GM12891 (cell line): ENCODE measurements at places on chromosomes 1 and 21.

DNA sequence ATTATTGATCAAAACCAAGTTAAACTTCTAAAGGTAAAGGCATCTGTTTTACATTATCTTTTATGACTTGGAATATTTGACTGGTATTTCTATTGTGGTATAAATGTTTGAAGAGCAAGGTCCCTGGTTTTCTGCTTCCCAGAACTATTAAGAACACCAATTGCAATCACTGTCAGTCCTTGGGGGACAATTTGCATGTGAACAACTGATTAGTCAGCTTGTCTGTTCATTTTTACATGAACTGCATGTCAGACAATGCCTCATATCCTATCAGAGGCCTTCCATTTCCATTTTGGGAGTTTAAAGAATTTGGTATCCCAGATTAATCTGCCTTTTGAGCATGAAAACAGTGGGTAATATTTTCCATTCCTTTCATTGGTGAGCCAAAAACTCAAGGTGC lies 654.9 kb upstream of the USP24 start:
- no peak for DNase-seq

GRCh38 chr1:8693107-8693506 lies 124.3 kb downstream of the RERE start:
- DNase-seq = no peak

DNA sequence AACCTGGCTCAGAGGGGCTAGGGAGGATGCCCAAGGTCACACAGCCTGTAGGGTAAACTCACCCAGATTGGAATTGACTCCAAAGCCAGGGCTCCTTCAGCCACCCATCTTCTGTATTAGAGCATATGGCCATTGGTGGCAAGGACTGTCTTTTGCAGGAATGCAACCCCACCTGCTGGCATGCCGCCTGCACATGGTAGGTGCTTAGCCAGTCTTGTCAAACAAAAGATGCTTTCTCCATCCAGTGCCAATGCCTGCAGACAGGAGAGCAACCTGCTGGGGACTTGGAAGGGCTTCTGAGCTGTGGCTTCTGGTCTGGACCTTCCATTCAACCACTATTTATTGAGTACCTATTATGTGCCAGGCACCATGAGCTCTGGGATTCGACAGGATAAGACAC lies 95.3 kb upstream of the TMEM51 start:
- no peak for DNase-seq

DNA sequence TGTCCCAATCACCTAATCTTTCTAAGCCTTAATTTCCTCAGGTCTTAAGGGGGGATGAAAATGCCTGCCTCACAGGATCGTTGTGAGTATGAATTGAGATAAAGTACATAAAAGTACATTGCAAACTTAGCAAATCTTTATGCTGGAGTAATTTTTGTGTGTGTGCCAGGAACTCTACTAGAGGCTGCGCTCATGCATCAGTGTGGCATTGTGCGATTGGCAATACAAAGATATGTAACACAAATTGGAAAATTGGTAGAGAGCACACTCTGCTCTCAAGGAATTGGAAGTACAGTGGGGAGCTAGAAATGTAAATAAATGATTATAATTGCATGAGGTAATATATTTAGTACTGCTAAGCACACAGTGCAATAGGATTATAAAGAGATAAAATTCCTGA lies 398.3 kb downstream of the DUSP10 start:
- no peak for DNase-seq

DNA sequence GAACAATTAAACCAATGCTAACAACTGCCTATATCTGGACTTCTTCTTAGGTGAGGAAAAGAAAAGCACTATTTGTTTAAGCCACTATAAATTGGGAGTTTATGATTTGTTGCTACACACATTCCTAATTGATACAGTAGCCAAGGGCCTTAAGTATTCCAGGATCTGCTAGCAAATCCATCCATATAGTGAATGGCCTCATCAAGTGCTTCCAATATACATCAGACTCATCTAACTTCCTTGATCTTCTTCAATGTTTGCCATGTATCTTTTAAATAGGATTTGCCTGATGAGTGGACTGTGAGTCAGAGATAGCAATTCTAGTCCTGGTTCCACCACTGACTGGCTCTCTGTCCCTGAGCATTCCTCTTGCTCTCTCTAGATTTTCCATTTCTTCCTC lies 430.2 kb downstream of the OMA1 start:
- DNase-seq = no peak

GRCh38 chr1:69898403-69898947 lies 306.9 kb downstream of the LRRC40 start:
- DNase-seq = no peak

GRCh38 chr1:204426035-204426436 lies 14.4 kb upstream of the PPP1R15B start:
- no peak for DNase-seq

GRCh38 chr1:205604825-205605505 lies 26.8 kb downstream of the ELK4 start:
- no peak for DNase-seq

DNA sequence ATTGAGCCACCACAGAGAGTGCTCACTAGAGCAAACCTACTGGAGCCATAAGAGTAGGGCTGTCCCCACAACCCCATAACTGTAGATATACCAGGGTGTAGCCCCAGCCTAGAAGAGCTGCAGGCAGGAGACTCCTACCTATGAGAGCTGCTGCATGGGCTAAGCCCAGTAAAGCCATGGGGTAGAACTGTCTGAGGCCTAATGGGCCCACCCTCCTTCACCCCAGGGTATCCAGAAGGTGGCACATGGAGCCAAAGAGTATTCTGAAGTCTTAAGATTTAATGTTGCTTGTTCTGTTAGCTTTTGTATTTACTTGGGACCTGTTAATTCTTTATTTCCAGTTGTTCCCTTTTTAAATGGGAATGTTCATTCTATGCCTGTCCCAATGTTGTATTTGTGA lies 1193.7 kb upstream of the ADGRL2 start:
- DNase-seq = no peak

DNA sequence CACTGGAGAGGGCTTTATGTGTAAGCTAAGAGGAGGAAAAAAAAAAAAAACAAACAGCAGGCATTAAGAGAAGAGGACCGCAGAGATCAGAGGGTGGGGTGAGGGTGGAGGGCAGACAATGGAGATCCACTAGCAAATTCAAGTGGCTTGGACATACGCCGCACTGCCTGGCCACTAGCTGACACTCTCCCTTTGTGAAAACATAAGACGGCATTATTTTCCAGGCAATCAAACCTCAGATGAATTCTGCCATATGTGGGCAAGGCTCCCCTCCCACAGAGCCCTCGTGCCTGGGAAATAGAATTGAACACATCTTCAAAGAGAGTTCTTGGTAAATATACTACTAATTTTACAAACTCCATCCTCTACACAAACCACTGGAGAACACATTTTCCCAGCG lies 53.6 kb downstream of the ERG start:
- DNase-seq = no peak

DNA sequence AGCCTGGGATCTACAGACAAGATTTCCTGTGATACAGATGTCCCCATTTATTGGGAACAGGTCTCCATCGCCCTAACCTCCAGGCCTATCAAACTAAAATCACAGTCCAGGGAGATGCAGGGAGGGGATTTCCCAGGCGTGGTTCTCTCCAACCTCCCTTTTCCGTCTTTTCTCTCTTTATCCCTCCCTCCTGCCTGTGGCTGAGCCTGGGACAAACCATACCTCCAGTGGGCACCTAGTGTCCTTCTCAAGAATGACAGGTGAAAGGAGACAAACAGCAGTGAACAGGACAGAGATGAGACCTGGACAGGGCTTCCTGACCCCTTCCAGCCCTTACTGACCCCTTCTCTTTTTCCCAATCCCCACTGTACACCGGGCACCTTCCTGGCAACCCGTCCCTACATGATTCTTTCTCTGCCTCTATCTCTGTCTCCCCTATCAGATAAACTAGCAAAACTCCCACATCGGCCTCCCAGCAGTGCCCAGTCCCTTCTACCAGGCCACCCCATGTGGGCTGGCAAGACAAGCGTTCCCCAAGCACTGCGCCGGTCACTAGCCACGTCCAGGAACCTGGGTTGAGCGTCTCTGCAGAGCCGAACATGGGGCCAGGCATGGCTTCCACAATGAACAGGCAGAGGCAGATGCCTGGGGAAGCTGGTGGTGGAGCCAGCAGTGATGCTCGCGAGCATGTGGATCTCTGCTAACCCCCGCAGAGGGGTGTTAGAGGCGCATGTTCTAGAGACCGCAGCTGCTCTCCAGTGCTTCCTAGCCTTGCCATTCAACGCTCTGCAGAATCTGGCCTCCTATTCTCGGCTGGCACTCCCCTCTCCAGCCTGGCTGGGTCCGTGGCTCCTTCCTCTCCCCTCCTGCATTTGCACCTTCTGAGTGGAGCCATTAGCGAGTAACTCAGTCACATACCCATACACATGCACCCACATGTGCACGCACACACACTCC lies 54.7 kb downstream of the ELK4 start:
- DNase-seq = no peak

GRCh38 chr1:224431726-224432125 lies 2.9 kb downstream of the WDR26 start:
- DNase-seq = no peak

DNA sequence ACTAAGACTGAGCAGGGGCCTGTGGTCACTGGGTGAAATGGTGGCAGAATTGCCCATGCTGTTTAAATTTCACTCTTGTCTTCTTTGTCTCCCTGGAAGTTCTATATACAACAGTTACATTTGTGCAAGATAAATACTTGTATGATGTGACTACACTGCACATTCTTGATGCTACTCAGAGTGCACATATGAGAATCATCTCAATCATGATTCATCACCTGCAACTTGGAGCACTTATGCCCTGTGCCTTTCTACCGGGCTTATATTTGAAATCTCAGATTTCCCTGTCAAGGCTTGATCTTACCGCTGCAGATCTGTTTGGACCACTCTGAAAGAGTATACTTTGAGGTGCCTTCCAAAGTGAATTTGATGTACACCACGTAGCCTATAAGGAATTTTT lies 10.6 kb downstream of the PGM1 start:
- no peak for DNase-seq

GRCh38 chr1:80202118-80202517 lies 1195.6 kb upstream of the ADGRL4 start:
- no peak for DNase-seq

DNA sequence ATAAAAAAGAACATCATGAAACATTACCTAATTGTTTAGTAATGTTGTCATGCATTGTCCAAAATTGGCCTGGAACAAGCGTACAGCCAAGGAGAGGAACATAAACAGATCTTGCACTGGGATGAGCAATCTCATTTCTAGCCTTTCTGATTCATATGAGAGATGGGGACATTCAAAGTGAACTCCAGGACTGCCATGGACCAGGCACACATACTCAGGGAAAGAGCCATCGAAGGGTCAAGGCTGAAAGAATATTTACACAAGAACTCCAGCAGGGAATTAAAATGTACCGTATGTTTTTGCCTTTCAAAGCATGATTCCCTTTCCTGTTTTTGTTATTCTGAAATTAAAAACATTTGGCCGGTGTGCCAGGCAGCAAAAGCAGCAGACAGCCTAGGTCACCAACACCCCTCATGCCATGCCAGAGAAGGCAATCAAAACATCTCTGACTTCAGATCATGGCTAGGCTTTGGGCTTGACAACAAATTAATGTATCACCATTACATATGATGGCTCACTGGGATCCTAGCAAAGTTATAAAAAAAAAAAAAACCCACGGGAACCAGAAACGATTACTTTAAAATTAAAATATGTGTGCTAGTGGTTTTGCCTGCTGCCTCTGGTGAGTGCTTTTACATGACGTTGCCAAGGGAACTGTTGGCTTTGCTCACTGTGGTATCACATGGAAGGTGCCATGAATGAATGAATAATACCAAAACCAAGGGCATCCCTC lies 159.8 kb downstream of the TGFBR3 start:
- no peak for DNase-seq

- DNase-seq = no peak
Observed at GRCh38 chr1:113835686-113836290, 23.5 kb upstream of the RSBN1 start.

GRCh38 chr1:80894921-80895320 lies 905.8 kb upstream of the ADGRL2 start:
- no peak for DNase-seq

DNA sequence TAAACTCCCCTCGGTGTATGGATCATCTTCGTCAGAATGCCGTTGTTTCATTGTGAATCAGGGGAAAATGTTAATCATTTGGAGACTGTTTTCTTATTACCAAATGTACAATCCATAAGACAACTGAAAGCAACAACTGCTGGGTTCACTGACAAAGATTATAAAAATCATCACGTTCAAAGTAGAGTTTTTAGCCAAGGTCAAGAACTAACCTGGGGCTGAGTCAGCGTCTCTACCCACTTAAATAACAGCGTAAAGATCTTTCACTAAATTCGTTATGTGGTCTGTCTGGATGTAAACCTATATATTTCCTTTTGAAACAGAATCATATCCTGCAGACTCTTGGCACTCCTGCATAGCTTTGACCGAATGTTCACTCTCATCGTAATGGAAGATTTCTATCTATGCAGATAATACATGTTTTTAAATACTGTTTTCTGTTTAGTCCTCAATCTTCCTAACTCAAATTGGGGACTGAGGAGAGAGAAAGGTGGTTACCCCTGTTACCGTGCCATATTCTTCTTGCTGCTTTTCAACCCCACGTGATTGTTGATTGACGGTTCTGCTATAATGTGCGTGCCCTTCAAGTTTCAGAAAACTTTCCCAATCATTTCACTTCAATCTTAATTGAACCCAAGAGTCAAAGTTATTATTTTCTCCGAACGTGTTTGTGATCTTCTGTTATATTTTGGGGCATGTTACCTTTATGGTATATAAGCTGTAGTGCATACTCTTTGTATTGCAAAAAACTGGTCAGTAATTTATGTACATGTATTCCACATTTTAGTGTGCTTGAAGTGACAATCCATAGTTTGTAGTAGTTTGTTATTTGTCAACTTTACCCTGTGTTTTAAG lies 15.6 kb upstream of the NCMAP start:
- DNase-seq = no peak

GRCh38 chr21:25243808-25244207 lies 363.5 kb downstream of the MRPL39 start:
- DNase-seq = no peak

- no peak for DNase-seq
Observed at GRCh38 chr1:1833916-1834325, 55.7 kb upstream of the NADK start.

DNA sequence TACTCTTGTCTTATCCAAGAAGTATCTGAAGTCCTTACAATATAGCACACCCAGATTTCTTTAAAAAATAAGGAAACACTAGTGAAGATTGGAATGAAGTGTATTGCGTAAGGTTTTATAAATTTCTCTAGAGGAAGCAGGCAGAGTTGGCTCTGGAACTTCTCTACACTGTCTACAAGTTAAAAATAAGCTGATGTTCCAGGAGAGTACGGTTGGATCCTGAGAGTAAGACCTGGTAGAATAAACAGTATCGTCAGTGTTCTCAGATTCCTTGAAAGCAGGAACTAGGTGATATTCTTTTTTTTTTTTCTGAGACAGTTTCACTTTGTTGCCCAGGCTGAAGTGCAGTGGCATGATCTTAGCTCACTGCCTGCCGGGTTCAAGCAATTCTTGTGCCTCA lies 107.9 kb downstream of the USP25 start:
- DNase-seq = no peak

GRCh38 chr1:48932366-48932765 lies 155.7 kb upstream of the BEND5 start:
- DNase-seq = no peak

GRCh38 chr1:181588631-181589030 lies 105.3 kb downstream of the CACNA1E start:
- no peak for DNase-seq
